Activated naive CD4-positive, alpha-beta T cell (primary cell): ENCODE measurements at places on chromosomes 5 and 9.

- no peak for DNase-seq
Observed at GRCh38 chr5:173940269-173940668, 48.7 kb upstream of the C5orf47 start.

GRCh38 chr9:130304116-130304515, 38.6 kb downstream of the HMCN2 start:
- DNase-seq = no peak

DNA sequence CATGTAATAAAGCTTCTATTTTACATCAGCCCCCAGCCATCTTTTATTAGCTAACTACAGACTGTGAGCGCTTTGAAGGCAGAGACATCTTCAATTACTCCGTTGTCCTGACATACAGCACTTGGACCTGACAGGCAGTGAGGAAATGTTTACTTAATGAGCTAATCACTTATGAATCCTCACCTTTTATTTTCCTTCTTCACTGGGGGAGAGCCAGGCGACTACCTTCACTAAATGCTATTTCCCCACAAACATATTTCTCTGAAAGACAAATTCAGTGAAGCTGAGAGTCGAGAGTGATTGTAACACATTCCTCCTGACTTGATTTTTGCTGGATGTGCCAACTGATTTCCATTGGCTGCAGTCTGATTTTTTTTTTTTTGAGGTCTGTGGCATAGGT, 192.1 kb upstream of the CLINT1 start:
- DNase-seq = no peak

GRCh38 chr9:132160802-132161742, 786 bp upstream of the NTNG2 start:
- DNase-seq = peak; percentile 17

DNA sequence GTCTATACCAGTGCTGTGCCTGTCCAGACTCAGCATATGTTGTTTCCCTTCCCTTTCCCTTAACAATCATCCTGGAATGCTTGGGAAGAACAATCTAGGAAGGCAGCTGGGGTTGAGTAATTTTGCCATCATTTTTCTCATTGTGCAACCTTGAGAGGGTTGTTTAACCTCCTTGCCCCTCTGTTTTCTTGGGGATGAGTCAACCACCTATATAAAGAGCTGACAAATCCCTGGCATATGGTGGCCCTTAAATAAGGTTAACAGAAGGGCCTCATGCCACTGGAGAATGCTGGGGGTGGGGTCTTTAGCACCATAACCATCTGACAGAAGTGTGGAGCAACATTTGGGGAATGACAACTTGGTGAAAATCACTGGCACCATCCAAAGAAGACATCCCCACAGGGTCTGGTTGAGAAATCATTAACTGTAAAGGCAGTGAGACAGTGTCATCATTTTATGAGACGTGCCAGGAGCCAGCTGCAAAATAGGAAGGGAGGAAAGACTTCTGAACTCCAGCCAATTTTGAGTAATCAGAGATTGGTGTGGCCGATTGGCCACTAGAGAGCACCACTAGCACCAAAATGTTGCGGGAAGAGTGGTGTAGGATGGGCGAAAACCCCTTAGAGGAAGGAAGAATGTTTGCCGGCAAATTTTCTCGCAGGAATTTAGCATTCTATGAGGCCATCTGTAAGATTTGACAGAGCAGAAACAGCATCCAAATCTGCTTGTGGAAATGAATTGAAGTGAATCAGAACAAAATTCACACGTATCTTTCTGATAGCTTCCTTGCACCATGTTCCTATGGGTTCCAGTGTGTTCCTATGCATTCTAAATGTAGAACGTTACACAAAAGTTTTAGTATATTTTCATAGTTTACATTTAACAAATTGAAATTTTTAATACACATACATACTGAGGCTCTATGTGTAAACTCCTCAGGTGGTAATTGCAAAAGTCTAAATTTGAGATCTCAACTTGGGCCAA, 113.8 kb downstream of the MSX2 start:
- DNase-seq = no peak

- no peak for DNase-seq
Observed at GRCh38 chr5:36252722-36253365, 11.1 kb upstream of the NADK2 start.

DNA sequence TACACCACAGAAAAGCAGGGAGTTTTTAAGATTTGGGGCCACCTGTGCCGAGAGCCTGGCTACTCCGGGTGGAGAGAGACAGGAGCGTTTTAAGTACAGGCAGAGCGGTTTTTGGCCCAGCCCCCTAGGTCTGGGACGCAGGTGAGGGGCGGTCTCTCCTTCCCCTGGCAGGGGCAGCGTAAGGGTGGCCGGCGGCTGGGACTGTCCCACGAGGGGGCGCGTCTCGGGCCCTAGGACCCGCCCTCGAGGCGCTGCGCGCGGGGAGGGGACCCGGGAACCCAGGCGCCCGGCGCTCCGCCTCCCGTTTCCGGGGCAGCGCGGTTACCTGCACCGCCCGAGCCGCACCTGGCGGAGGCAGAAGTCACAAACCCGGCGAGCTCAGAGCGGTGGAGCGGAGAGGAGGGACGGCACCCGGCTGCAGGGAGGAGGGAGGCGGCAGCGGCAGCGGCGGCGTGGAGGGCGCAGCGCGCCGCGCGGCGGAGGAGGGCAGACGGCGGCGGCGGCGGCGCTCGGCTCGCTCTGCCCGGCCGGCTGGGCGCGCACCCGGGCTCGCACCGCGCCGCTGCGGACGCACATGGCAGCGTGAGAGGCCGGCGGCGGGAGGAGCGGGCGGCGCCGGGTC, at the start of gene WWC1:
Gene WWC1, plus strand, starts transcription at position 304 of the 622 bp plus-strand sequence. CDS start 508 bp downstream, outside the sequence.
- no peak for DNase-seq
